ENCODE measurements at places on chromosomes 12 and 14.

DNA sequence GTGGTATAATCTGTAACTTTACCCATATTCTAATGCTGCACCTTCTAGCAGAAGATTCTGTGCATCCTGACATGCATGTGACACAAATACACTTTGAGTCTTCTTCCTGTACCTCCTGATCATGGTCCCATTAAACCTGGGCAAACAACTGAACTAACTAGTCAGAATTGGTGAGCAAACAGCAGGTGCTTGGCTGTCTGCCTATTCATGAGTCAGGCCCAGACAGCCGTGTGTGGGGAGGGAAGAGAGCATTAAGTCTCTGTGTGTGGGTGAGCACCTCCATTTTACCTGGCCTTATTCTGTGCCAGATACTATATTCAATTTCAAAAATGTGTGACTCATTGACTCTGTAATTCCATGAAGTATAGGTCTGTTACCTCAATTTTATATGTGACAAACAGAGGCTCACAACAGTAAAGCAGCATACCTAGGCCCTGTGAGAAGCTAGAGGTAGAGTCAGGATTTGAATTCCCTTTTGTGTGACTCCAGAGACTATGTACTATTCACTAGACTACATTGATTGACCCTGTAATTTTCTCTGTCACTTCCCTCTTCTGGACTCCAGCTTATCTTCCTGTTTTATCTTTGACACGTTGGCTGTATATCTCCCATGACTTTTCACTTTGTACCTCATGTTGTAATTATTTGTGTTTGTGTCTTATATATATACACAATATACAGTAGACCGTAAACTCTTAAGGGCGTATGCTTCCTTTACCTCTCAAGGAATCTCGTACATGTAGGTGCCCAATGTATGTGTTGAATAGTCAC is 32.2 kb downstream of the SUSD6 start:
- DNase-seq = peak; percentile 89

DNA sequence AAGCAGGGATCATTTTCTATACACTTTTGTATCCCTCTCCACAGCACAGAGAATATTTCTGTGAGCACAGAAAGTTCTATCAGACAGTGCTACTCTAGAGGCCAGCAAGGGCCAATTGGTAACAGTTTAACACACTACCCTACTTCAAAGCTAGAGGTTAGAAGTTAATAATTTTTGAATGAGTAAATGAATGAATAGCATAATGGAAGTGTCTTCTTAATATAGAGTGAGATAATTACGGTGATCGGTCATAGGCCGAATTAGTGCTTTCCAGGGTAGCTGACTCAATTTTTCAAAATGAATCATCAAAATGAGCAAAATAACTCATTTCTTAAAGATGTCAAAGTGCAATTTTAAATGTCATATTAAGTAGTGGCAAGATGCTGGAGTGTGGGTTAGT is 67.0 kb upstream of the CCDC198 start:
- DNase-seq = no peak

DNA sequence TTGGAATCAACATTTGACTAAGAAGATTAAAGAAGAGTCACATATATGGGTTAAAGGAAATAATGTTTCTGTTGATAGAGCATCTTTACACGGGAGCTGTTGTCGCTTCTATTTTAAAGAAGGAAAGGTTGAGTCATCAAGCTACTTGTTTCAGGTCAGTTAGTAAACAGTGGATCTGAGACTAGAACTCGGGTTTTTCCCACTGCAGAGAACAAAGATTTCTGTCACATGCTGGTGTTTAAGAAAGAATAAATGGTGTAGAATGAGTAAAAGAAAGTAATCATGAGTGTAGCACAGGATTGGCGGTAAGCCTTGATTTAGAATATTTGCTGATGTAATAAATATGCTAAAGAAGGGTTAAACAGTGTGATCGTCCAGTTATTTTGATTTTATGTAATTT is 455.5 kb downstream of the AEBP2 start:
- DNase-seq = no peak

DNA sequence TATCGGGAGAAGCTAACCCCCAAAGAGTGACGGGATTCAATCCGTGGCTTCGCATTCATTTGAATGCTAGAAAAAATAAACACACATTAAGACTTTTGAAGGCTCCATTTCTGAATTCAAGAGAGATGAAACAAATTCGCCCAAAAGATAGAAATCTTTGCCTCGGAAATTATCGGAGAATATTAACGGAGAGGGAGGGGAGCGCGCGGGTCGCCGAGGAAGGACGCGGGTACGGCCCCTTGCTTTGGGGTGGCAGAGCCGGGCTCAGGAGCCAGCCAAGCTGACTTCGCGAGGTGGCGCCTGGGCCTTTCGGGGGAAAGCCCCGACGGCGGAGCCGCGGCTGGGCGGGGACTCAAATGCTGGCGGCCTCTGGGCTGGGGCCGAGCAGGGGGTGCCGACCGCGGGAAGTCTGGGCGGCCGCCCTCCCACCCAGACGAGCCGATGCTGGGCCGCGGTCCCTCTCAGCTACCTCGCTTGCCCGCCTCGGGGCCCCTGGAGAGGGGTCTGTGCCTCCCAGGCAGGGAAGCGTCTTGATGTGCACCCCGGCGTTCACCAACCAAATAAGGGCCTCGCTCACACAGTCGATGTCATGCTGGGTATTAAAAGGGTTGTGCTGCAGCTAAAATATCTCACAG is 14.7 kb downstream of the NKX2-1 start:
- DNase-seq = peak; percentile 36

Measured in activated CD4-positive, alpha-beta memory T cell treated with anti-CD3 and anti-CD28 coated beads for 36 hours (primary cell).